Metanephros (tissue), 2 donors: ENCODE measurements at places on chromosomes 4 and X. TPM values are rescaled to one million over a fixed set of nuclear protein-coding genes. Genes with fewer than 3 reads are reported as not detected.

Gene PNCK
- total RNA-seq = 6.5 TPM

Gene MAGEA12
- not detected for total RNA-seq

Gene FGFBP1
- total RNA-seq = 0.12 TPM

Gene GAGE13
- total RNA-seq = not detected

Gene MFAP3L
- 21.7 TPM for total RNA-seq

Gene JCHAIN
- total RNA-seq = 5.1 TPM
